ENCODE measurements at places on chromosomes 13 and 19.
A peak's percentile ranks its signal among the peaks of the same experiment; 100 is the strongest.

- no peak for DNase-seq
These were observed 503.1 kb downstream of the DIAPH3 start for GRCh38 chr13:59660582-59660981.

DNA sequence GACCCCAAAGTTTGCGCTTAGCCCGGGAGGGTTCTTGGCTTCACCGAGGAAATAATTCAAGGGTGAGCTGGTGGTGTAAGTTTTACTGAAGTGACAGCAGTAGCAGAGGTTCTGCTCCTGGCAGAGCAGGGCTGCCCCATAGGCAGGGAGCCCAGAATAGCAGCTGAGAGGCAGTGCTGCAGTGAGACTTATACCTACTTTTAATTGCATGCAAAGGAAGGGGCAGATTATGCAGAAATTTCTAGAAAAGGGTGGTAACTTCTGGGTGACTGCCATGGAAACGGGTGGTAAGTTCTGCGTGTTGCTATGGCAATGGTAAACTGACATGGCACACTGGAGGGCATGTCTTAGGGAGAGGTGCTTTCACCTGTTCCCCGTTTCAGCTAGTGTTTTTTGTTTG lies 17.5 kb upstream of the CAMSAP3 start:
- no peak for DNase-seq

DNA sequence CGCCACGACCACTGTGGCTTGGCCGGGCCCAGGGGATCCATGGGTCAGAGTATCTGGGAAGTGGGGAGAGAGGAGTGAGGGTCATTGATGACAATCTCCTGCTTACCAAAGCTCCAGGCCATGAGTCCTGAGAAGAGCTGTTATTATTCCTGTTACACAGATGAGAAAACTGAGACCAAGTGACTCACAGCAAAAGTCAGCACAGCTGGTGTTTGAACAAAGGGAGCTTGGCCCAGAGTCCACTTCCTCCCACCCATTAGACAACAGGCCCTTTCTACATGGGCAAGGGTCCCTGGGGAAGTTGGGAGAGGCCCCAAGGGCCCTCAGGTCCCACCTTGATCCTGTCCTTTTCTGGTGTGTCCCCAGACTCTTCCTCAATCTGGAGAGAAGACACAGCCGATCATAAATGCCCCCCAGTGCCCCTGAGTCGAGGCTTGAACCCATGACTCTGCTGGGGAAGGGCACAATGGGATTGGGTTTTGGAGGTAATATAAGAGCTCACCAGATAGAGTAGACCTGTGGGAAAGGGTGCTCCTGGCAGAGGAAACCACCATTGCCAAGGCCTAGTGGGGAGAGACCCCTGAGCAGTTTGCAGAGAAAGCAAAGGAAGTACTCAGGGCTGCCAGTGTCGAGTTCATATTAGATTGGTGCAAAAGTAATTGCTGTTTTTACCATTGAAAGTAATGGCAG lies 6.8 kb downstream of the FUT6 start:
- DNase-seq: no peak

GRCh38 chr13:113448545-113448884 lies 4.8 kb downstream of the ADPRHL1 start:
- no peak for DNase-seq

GRCh38 chr13:76953968-76954367 lies 5.7 kb downstream of the ACOD1 start:
- no peak for DNase-seq

- no peak for DNase-seq
These were observed 1074.4 kb upstream of the PRR20A start for GRCh38 chr13:56066321-56066720.

DNA sequence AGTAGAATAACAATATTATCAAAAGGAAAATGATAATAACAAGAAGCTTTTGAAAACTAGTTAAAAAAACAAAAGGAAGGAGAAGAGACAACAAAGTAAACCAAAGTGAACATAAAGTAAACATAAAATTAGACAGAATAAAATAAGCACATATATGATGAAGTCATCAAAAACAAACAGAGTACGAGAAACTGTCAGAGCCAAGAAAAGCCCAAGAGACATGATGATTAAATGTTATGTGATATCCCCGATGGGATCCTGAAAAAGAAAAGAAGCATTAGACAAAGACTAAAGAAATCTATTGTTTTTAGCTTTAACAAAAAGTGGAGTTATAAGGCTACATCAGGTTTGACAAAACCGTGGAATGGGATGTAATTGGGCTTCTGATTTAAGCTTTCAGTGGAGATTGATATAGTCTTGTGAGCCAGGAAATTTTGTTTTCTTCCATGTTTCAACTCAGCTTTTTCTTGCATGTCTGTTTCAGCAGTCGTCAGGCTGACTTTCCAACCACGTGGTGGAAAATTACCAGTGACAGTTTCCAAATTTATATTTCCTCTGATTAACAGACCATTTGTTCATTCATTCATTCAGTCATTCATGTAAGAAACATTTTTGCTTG lies 64.9 kb downstream of the KL start:
- no peak for DNase-seq

DNA sequence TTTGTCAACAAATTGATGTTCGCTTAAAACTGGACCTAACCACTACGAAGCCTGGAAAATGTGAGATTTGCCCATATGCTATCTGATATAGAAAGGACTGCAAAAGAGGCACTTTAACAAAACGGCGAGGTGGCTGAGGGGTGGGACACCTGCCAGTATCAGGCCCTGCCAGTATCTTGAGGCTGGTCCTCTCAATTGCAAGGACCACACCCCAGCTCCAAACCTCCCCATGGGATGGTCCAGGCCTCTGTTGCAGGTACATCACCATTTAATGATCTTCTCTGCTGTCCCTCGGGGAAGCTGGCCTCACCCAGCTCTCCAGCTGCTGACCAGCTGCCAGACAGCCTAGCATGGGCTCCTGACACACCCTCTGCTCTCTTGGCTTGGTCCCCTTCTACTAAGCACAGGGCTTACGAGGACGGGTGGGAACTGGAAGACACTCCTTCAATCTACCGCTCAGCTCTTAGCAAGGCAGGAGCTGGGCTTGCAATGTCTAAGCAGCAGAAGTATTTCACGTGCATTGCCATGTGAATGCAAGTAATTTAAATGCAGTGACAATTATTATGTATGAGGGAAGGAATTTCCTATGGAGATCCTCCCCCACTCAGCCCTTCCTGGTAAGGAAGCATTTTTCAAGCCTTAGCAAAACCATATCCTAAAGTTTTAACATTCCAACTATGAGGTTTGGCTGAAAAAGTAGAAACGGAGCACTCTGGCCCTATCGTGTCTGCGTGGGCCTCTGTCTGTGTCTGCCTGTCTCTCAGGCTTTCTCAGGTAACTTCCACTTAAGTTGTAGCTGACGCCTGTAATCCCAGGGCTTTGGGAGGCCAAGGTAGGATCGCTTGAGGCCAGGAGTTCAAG lies 63.9 kb downstream of the LATS2 start:
- no peak for DNase-seq

GRCh38 chr13:49549289-49549688 lies 36.1 kb downstream of the RCBTB1 start:
- DNase-seq: no peak

- no peak for DNase-seq
These were observed 34.5 kb upstream of the UQCRFS1 start for GRCh38 chr19:29247471-29247870.

- DNase-seq: no peak
These were observed 7.4 kb upstream of the CDC34 start for GRCh38 chr19:524062-524674.

GRCh38 chr13:48975101-48975855 lies 434 bp upstream of the FNDC3A start:
- DNase-seq: no peak

DNA sequence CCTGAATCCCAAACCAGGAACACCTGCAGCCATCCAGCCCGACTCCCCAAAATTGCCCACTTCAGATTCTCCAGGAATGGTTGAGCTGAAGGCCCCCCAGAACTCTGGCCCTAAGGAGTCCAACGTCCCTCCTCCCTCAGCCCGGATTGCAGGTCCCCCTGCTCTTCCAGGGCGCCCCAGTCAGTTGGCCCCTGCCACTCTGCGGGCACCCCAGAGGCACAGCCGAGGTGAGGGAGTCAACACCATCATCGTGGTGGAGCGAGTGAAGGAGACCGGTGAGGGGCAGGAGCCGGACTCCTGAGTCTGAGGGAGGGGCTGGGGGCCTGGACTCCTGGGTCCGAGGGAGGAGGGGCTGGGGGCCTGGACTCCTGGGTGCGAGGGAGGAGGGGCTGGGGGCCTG lies 2.2 kb downstream of the GFY start:
- DNase-seq: no peak

DNA sequence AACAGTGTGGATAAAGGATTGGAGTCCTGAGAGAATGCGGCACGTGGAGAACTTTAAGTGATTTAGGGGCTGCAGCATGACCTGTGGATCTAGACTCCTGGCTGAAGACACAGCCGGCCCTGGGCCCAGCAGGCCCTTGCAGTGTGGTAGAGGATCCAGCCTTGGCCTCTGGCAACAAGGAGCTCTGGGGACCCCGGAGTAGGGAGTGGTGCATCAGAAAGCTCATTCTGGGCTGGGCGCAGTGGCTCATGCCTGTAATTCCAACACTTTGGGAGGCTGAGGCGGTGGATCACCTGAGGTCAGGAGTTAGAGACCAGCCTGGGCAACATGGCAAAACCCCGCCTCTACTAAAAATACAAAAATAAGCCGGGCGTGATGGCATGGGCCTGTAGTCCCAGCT lies 76.0 kb downstream of the CHST8 start:
- DNase-seq: no peak

GRCh38 chr19:42324655-42325307 lies 654 bp upstream of the MEGF8 start:
- DNase-seq: no peak

DNA sequence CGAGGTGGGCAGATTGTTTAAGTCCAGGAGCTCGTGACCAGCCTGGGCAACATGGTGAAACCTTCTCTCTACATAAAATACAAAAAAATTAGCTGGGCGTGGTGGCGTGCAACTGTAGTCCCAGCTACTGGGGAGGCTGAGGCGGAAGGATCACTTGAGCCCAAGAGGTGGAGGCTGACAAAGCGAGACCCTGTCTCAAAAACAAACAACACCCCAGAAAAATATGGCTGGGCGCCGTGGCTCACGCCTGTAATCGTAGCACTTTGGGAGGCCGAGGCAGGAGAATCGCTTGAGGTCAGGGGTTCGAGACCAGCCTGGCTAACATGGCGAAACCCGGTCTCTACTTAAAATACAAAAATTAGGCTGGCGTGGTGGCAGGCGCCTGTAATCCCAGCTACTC lies 3.4 kb upstream of the HNRNPL start:
- DNase-seq: no peak

DNA sequence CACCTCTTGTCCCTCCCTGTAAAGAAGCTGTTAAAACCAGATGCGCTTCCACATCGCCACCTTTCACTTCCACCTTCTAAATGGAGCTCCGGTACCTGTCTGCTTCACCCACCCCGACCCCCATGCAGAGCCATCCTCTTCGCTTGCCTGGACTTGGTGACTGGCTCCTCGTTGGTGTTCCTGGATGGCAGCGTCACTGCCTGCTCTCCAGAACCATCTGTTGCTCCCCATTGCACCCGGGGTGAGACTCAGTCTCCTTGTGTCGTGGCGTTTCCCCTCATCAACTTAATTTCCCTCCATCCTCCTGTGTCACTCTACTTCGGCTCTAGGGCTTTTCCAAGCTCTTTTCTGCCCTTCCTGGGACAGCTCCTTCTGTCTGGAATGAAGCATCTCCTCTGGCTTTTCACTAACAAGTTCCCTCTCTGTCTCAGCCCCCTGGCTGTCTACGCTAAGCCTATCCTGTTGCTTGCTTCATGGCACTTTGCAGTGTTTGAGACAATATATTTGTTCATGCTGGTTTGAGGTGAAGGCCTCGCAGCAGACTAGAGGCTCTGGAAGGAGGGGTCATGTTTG lies 10.3 kb downstream of the CEBPG start:
- DNase-seq: no peak

DNA sequence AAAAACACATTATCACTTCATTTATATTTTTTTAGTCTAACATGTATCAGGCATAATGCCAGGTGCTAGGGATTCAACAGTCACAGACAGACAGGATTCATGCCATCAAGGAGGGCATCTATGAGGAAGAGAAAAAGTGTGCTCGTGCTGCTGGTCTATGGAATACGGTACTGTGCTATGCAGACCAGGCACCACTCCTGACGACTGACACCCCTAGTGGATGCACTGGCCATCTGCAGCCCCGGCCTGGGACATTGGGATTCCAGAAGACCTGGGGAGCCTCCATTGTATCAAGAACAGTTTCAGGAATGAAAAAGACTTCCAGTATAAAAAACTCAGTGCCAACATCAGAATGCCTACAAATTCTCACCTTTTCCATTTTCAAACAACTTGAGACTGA lies 94.0 kb downstream of the KLF12 start:
- DNase-seq: no peak

- DNase-seq: no peak
These were observed 20.0 kb downstream of the SBNO2 start for GRCh38 chr19:1153891-1154730.

DNA sequence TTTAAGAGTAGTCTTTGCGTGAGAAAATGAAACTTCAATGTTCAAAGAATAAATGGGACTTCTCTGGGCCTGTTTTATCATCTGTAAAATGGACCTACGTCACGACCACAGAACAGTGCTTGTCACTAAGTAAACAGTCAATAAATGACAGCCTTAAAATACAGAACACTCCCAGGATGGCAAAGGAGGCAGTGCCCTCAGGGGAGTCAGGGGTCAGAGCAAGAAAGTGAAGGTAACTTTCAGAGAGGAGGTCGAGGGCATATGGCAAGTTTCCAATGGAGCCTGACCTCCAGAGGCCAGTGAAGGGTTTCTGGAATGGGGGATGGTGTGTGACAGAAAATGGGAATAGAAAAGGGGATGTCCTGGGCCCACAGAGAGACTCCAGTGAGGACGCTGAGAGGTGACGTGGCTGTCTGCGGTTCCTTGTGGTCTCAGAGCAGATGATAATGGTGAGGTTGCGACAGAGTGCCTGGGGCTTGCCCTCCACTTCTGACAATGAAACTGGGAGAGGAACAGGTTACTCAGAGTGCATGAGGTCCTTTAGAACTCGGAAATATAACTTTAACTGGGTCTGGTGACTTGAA lies 91.8 kb downstream of the UBL3 start:
- DNase-seq: peak; percentile 44

DNA sequence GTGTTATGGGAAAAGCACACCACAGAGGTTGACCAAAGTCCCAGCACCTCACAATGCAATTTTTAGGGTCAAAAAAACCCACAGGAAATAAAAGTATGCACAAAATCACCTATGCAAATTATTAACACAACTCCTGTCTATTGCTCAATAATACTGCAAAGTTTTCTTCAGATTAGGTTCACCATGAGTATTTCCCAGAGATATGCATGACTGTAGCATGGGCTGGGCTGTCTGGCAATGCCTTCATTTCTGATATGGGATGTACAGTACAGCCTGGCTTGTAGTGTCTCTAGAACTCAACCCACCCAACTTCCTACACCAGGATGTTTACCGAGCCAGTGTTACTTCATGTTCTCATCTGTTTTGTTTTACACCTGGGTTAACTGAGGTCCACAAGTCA lies 698.7 kb upstream of the ARGLU1 start:
- DNase-seq: no peak

- DNase-seq: no peak
These were observed 811 bp upstream of the PRMT1 start for GRCh38 chr19:49676136-49676783.

GRCh38 chr13:46057256-46058015 lies 4.9 kb upstream of the ZC3H13 start:
- no peak for DNase-seq

- DNase-seq: no peak
These were observed 154.8 kb downstream of the COG6 start for GRCh38 chr13:39810091-39810877.

GRCh38 chr13:110624766-110625756 lies 9.7 kb downstream of the NAXD start:
- DNase-seq: no peak

- no peak for DNase-seq
These were observed 6.7 kb upstream of the MRPL4 start for GRCh38 chr19:10245189-10245939.

Measured in activated CD8-positive, alpha-beta memory T cell treated with anti-CD3 and anti-CD28 coated beads for 48 hours (primary cell).